Stimulated activated CD8-positive, alpha-beta memory T cell treated with anti-CD3 and anti-CD28 coated beads, Interleukin-4, amount 100 ng/mL, for 1 hour (primary cell): ENCODE measurements at places on chromosomes 13 and 19.

DNA sequence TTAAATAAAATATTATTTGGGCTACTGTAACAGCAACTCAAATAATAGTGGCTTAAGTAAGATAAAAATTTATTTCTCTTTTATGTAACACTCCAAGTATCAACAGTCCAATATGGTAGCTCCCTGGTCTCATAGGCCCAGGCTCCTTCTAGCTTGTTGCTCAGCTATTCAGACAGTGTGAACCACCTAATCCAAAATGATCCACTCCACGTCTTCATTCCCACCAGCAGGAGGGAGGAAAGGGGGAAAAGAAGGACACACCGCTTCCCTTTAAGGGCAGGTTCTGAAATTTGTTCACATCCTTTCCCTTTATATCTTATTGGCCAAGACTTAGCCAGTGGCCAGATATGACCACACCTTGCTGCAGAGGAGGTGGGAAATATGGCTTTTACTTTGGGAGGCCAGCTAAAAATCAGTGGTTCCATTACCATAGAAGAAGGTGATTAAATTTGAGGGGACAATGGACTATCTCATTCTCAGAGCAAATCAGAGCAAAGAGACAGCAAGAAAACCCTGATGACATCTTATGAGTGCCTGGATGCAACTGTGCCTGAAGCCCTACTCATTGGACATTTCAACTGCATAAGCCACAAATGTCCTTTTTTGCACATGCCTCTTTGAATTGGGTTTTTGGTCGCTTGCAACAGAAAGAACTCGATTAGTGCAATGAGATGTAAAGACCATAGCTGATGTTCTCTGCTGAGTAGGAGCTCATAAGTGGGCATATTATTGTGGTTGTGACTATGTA is 7.0 kb upstream of the EPOR start:
- no peak for DNase-seq

DNA sequence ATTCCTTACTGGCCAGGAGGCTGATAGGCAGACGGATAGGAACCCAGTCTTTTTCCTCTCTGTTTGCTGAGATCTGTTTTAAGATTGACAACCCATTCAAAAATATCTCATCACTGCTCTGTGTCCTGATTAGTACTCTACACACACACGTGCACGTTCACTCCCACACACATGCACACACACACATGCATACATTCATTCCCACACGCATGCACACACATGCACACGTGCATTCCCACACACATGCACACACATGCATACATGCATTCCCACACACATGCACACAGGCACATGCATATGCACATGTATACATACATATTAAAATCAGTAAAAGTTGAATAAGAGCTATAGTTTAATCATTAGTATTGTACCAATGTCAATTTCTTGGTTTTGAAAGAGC is 80.6 kb upstream of the SIAH3 start:
- no peak for DNase-seq

DNA sequence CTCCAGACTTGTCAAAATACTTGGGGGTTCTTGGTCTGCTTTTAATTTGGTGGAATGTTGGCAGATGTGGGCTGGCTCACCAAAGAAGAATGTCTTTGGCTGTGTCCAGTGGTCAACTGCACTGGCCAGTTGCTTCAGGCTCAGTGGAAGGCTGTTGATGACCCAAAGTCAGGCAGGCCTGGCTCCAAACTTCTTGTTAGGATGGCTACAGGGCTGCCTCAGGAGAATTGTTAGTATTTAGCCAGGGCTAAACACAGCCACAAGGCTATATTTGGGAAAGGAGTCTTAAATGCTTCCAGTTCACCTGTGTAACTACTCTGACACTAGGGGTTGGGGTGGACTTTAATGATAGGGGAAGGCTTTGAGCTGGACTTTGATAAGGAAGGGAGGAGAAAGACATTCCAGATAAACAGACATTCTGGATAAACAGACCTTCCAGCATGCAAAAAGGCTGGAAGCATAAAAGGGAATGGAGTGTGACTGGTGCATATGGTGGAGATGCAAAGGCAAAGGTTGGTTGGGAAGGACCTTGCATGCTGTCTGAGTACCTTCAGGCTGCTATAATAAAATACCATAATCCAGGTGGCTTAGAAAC is 116.8 kb downstream of the FOXO1 start:
- no peak for DNase-seq

- no peak for DNase-seq
These were observed 54.9 kb downstream of the DPY19L3 start for GRCh38 chr19:32460476-32460875.

GRCh38 chr19:56108447-56109195 is 12.5 kb downstream of the ZNF787 start:
- DNase-seq: no peak

DNA sequence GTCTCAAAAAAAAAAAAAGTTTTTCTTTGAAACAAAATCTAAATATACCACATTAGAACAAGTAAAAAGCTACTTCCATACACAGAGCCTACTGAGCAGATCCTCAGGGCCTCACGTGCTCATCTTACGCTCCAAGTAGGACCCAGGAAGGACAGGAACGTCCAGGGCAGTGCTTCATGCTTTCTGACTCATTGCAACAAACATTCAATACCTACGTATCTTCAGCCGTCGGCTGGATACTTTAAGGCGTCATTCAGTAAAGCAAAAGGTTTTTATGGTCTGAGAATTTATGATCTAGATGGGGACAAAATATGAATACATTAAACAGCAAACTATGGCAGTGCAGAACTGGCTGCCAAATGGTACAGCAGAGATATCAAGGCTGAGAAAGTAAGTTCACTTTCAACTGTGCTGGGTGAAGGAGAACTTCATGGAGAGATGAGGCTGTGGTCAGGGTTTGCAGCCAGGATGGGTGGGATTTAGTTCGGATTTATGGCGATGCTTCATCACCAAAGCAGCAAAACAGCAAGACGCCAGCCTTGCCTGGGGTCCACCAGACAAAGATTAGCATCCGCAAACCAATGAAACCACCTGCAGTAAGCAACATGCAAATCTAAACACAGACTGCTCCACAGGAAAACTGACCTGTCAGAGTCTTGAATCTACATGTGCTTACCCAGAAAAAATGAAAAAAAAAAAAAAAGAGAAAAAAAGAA is 20.5 kb downstream of the CARS2 start:
- DNase-seq: no peak

- no peak for DNase-seq
These were observed 72.5 kb downstream of the EDNRB start for GRCh38 chr13:77846173-77846572.

DNA sequence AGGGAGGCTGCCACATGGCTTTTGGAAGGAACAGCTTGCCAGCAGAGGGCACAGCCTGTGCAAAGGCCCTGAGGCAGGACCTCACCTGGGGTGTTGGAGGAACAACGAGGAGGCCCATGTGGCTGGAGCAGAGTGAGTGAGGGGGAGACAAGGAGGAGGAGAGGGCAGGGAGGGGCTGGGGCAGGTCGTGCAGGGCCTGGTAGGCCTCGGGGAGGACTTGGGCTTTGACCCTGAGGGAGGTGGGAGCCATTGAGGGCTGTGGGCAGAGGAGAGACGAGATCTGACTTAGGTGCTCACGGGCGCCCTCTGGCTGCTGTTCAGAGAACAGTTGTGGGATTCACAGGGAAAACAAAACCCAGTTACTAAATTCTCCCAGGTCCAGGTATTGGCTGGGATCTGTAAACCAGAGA is 25.2 kb downstream of the ZNRF4 start:
- DNase-seq: peak; percentile 6

DNA sequence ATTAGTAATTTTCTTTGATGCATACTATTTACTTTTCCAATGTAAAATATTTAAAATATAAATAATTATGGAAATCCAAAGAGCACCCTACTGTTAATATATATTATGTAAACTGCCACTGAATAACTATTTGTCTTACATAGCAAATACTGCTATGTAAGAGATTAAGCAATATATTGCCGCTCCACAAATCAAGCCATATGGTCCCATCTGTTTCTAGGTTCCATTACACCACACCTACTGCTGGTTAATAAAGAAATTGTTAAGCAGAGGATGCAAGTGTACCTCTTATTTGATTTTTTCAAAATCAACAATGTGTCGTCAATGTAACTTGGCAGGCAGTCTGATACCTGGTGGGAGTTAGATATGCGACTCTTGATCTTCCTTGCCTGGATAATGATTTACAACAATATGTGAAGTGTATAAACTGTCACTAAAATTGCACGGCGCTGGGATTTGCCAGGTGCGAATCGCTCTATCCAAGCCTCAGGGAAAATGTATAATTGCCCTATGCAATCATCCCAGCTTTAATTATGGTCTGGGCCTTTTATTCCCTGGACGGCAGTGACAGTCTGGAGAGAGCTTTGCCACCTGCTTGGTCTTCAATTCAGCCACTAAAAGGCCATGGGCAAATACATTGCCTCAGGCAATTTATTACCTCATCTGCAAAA is 16.0 kb downstream of the SMAD9 start:
- DNase-seq: no peak

GRCh38 chr13:94382960-94383359 is 96.5 kb downstream of the DCT start:
- DNase-seq: no peak

DNA sequence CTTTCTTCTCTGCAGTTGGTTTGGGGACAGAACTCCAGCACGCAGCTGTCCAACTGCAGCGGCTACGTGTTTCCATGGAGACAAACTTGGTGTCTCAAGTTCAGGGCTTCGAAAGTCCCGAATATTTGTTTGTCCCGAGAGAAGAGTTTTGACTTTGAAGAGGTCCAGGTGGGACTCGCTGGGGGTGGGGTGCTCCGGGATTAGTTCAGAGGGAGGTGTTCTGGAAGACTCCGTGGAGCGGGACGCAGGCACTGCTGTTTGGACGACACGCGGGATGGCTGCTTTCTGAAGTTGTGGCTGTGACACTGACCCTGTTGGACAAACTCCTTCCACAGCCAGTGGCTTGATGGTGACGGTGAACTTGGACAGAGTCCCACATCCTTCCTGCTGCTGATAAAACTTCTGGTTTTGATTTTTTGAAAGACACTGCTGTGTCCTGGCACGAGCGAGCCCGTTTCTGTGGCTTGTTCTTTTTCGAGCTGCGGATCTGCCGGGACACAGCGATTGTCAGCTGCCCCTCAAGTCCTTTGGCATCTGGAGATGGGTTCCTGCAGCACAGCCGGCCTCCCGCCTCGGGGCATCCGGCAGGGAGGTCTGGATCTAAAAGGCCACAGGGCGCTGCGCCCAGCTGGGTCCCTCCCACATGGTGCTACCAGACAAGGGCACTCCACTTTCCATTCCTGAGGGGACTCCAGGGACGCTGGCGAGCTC is 15.9 kb upstream of the RANBP3 start:
- no peak for DNase-seq

DNA sequence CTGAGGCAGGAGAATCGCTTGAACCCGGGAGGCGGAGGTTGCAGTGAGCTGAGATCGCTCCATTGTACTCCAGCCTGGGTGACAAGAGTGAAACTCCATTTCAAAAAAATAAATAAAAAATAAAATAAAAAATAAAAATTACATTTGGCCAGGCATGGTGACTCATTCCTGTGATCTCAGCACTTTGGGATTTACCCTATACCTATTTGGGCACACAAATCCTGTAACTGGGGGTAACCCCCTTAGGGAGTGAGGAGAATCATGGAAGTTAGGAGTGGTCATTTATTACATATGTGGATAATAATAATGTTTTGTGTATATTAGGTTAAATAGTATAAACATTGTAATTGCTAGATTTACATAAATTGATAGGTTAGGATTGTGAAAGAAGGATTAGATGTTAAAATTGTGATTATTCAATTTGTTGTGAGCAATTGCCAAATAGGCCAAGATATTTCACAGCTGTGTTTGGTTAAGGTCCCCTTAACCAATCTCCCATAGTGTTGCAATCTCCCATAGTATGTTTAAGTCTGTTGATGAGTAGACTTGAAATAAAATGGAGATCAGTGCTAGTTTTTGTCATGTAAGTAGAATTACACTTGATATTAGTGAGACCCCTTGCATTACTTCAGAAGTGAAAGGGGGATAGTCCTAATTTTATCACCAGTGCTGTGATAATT is 30.7 kb downstream of the ZNF844 start:
- no peak for DNase-seq

- peak; percentile 18 for DNase-seq
These were observed 14.5 kb downstream of the FFAR2 start for GRCh38 chr19:35462476-35462953.

DNA sequence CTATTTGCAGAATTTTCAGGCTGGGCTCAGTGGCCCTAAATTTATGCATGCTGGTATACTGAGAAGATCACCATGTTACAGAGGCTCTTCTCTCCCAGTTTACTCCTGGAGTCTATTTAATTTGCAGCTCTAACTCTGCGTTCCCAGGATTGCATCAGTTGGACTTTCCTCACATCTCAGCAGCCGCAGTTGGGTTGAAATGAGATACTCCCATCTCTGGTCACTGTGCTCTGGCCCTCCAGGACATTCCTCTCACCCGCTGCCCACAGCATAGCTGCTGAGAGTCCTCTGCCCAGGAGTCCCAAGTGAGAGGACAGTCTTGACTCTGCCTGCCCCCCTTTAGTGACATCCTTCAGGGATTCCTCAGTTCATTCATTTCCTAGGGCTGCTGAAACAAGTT is 150.9 kb downstream of the LACC1 start:
- DNase-seq: no peak

DNA sequence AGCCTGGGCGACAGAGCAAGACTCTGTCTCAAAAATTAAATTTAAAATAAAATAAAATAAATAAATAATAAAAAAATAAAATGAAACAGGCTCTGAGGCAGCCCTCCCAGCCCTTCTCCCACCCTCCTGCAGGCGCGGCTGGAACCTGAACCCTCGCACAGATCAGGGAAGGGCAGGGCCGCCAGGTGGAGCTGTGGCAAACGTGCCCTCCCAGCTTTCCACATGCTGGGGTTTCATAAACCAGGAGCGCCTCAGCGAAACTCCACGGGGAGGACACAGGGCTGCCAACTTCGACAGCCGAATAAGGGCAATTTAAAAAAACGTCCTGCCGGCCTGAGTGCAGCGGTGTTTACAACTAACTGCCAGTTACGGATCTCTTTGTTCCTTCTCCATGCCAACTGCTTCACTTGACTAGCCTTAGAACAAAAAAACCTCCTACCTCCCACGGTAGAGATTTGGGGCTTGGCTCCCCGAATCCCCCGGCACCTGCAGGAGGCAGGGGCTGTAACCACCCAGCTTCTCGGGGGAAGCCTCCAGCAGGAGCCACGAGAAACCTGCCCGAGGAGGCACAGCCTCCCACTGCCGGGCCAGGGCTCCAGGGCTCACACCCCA is 15.9 kb downstream of the ZNF787 start:
- DNase-seq: peak; percentile 29

DNA sequence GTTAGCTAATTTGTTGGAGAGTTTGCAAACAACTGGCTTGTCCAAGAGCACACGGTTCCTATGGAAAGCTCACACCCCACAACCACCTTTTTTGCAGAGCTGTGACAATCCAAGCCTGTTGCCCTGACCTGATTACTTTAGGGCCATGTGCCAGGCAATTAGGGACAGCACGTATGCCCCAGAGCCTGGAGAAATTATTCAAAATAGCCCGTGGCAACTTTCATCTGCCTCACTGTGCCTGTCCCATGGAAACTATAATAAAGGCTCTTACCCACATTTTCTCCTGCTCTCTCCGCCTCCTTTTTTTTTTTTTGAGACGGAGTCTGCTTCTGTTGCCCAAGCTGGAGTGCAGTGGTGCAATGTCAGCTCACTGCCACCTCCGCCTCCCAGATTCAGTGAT is 18.6 kb upstream of the FBN3 start:
- DNase-seq: no peak

- no peak for DNase-seq
These were observed 1.3 kb downstream of the DNAJB1 start for GRCh38 chr19:14516746-14517438.
